ENCODE measurements at places on chromosomes 11 and 22. TPM values are rescaled to one million over a fixed set of nuclear protein-coding genes. Genes with fewer than 3 reads are reported as not detected.
A peak's percentile ranks its signal among the peaks of the same experiment; 100 is the strongest.

- no peak overlapping the region for H3K27ac ChIP-seq
- no peak for DNase-seq
- H3K27me3 ChIP-seq = no peaks in the 10 kb centered on the region
- H3K4me1 ChIP-seq = no peaks in the 10 kb centered on the region
- no peaks in the 10 kb centered on the region for H3K36me3 ChIP-seq
These were observed 184.9 kb upstream of the SESN3 start for GRCh38 chr11:95415837-95416304.

Gene TMPRSS5
- 0.28 TPM for polyA plus RNA-seq

Gene TBX1
- not detected for polyA plus RNA-seq

DNA sequence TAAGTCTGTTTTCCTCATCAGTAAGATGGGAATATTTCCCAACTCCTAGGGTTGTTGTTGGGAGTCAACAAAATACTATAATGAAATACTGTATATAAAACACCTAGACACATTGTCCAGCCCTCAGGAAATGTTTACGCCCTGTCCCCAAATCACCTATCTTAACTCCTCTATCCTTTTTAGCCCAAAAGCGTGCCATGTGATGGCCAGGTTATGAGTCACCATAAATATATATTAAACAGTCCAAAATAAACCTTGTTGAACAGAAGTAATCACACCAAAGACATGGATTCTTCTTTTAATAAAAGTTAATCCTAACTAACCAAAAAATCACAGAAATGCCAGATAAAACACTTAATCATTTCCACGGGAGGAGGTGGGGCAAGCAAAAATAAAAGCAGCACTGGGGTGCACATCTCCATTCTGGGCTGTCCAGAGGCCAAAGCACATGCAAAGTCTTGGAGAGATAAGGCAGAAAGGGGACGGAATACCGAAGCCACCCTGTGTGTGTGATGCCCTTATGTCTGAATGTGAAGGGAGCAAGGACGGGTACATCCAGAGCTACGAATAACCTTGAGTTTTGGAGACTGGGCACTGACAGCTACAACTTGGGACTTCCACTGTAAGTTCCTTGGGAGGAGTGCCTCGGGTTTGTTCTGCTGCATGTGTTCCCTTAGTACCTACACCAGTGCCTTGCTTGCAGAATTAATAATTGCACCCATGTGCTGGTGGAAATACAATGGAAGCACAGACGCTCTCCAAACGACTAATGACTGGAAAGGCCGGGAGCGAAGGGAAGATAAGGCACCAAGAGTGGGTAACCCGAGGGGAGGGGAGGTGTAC is 1.1 kb downstream of the OSBP start:
- peak overlapping the region; percentile 84 for H3K4me3 ChIP-seq
- peaks cover 13% of the 10 kb centered on the region for H3K36me3 ChIP-seq
- H3K27me3 ChIP-seq = no peaks in the 10 kb centered on the region
- H3K4me1 ChIP-seq = peaks cover 22% of the 10 kb centered on the region

DNA sequence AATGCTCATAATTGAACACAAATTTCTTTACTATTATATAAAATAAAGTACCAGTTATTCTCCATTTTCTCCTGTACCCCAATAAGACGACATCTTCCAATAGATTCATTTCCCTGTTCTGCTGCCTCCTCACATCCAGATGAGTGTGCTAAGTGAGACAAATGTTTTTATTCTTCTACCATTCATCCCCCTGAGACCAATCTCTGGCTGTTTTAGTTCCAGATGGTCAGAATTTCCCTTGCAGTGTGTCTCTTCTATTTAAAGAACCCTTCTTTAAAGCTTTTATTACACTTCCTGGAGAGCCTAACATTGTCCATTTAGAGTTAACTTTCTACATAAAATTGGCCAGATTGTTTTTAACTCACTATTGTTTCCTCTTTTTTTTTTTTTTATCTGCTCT is 41.2 kb upstream of the GLYATL1 start:
- DNase-seq = no peak
- H3K36me3 ChIP-seq = no peaks in the 10 kb centered on the region
- H3K27ac ChIP-seq = no peak overlapping the region

Measured in SK-N-SH (cell line).